Fibroblast of skin of right biceps (primary cell): ENCODE measurements at places on chromosomes 4 and X.

DNA sequence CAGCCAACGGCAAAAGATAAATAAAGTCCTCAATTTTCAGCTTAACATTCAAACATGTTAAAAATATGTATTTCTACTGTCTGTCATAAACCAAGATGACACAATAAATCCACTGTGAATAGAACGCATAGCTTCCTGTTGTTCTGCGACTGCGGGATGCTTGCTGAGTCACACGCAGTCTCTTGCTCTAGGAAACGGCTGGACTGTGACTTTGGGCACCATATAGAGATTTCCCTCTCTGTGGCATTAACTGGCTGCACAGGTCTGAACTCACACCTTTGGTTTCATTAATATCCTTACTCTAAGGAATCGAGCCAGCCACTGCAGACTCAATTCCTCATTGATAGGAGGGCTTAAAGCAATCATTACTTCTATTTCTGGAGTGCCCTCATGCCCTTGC is 8.4 kb downstream of the BEND4 start:
- DNase-seq = no peak

DNA sequence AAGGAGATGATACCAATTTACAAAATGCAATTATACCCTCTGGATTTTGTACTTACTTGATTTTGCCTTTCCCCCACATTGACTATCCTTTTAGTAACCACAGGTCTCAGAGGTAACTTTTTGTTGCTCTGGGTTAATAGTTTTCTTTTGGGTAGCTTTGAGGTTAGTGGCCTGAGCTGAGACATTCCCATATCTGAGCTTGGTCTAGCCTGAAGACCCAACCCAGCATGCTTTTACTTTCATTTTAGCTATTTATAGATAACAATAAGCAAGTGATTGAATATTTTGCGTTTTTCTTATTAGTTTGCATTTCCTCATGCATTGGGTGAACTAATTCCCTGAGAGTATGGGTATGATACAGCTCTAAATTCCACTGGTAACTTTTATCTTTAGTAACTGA is 11.8 kb downstream of the HTN1 start:
- DNase-seq = no peak

DNA sequence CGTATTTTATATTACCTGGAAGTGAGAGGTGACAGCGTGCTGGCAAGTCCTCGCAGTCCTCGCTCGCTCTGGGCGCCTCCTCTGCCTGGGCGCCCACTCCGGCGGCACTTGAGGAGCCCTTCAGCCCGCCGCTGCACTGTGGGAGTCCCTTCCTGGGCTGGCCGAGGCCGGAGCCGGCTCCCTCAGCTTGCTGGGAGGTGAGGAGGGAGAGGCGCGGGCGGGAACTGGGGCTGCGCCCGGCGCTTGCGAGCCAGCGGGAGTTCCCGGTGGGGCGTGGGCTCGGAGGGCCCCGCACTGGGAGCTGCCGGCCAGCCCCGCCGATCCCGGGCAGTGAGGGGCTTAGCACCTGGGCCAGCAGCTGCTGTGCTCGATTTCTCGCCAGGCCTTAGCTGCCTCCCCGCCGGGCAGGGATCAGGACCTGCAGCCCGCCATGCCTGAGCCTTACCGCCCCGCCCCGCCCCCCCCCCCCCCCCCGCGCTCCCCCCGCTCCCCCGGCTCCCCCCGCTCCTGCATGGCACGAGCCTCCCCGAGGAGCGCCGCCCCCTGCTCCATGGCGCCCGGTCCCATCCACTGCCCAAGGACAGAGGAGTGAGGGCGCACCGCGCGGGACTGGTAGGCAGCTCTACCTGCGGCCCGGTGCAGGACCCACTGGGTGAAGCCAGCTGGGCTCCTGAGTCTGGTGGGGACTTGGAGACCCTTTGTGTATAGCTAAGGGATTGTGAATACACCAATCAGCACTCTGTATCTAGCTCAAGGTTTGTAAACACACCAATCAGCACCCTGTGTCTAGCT is 298.9 kb upstream of the MAGEB16 start:
- DNase-seq = no peak

GRCh38 chr4:56060036-56060435 is 111.3 kb downstream of the CEP135 start:
- DNase-seq = no peak

DNA sequence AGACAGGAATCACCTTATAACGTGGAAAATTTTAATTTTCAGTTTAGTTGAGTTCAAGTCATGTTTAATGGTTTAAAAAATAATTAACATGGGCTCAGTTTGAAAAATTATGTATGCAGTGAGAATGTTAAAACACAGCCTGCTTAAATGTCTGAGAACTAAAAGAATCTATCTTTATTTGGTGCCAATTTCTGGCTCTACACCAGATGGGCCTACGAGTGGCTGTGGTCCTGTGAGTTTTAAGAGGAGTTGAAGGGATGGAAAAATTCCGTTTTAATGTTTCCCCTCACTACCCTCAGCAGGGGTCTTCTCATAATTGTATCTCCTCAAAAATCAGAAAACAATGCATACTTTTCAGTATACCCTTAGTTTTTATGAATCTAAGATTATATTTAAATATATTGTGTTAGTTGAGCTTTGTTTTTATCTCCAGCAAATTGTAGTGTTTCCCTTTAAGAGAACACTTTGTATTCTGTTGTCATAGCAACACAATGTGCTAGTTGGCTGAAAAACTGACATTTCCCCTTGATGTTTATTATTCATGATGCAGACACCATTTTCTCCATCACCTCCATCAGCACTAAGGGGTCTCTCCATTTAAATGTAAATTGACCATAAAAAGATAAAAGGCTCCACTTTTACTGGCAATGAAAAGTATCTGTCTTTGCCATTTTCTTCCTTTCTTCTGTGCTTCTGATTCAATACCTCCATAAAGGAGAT is 393.5 kb upstream of the GRIA3 start:
- DNase-seq = no peak

DNA sequence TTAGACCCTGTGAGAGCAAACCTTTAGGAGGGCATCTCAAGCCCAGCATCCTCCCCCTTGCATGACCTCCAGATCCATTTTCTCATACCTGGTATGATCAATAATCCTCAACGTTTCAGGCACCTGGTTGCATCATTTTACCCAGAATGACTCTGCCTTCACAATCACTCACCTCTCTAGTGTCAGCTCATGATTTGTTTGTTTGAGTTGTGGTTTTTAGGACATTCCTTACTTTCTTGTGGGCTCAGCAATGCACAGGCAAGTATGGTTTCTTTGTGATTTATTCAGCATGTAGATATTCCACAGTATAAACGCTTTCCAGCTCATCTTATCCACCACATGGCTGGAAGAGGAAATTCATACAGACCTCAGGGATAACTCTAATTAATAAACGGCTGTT is 93.6 kb upstream of the CPEB2 start:
- peak; percentile 13 for DNase-seq

DNA sequence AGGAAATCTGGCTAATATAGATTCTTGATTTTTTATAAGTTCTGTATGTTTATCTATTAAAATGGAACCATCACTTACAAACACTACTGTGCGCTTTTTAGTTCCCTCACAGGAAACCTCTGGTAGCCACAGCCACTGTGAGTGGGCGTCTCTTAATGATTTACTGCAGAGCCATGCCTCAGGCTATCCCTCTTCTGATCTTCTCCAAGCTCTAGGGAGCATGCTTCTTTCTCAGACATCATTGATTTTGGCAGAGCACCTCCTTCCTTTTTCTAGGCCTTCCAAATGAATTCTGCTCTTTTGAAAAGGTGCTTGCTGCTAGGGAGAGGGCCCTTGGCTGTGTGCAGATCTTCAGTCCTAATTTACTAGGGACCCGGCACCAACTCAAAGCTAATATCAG is 61.1 kb upstream of the STS start:
- DNase-seq = no peak

DNA sequence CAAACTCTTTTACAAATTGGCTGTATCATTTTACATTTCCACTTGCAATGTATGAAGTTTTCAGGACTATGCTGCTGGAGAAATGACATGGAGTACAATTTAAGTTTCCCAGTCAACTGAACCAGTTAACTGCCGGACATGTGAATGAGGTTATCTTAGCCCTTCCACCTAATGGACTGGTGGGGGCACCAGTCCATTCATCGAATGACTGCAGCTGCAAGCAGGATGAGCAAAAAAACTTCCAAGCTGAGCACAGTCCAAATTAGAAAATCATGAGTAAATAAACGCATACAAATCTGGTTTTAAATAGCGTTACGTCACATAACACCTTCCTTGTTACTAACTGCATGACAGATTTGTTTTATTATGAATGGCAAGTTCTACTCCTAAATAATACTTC is 1131.5 kb downstream of the PCDH18 start:
- no peak for DNase-seq

DNA sequence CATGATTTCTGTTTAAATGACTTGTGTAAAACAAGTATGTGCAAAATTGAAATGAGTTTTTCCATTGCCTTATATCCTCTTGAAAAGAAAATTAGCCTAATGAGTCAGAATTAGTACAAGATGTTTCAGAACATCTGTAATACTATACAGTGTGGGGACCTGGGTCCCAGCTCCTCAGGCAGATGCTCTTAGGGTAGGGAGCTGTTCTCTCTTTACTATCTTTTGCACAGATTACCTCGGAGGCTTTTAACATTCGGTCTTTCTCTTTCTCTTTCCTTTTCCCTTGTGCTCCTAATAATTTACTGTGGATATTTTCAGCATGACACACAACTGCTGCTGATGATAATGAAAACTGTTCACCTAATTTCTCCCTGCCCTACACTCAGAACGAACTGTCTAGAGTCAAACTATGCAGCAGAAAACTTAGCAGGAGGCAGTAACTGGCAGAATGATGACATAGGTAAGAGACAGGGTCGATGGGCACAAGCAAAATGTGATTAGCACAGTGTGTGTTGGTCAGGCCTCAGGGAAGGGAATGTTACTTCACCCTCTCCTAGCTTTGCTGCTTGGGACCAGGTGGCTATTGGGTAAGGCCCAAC is 455.3 kb downstream of the PDHA2 start:
- DNase-seq = no peak

DNA sequence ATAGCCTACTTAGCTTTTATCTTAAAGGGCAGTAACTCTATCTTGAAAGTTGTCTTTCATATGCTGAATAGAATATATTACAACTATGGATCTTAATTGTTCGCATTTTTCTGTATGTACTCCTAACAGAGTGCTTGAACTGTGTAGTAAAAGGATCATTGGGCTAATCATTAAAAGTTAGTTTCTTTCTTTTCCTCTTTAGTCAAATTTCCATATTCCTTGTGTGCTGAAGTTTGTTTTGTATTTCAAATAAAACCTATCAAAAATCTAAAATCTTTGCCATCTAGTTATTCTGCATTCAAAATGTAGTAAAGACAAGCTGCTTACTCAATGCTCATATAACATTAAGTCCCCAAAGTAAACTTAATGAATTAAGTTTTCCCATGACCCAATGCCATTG is 182.7 kb downstream of the HTR2C start:
- DNase-seq = no peak

DNA sequence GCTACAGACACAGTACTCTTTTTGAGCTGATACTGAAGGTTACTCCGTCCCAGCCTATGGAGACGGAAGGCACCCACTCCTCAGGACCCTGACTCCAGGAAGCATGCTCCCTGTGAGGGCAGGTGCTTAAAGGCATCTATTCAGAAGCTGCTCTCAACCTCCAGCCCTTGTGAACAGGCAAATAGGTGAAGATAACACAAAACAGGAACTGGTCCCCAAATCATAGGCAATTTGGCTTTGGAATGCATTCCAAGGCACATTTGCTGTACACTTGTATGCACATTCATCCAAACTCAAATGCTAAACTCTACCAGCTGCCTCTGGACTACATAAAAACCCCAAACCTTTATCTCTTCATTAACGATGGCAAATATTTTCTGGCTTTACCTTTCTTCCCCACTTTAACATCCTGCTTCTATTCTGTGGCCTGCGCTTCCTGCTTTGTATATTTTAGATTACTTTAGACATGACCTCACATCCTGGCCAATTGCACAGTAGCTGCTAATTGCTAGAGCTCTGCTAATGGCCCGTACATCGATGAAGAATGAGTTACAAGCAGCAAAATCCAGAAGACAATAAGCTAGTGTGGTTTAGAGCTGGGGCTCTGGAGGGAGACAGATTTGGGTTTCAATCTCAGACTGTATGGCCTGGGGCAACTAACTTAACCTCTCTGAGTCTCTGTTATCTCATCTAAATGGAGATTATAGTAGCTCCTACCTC is 3.2 kb downstream of the SEL1L3 start:
- DNase-seq = peak; percentile 42

DNA sequence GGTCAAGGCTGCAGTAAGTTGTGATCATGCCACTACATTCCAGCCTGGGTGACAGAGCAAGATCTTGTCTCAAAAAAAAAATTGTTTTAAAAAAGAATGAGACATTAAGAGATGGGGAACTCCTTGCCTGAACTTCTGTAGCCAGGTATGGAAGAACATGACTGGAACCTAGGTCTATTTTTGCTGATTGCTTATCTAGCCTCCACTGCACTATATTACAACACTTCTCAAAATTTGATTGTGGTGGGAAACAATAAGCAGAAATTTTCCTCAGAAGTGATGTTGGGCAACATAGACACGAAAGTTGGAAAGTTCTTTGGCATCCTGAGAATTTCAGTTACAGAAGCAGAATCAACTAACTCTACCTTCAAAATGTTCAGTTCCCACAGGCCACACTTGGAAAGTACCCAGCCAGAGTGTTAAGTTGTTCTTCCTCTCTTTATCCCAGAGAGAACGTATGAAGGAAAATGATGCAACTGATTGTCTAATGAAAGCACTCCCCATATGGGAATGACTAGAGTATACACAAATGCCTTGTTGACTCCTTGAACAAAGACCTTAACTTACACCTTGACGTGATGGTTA is 50.0 kb downstream of the LUZP4 start:
- DNase-seq = peak; percentile 55

DNA sequence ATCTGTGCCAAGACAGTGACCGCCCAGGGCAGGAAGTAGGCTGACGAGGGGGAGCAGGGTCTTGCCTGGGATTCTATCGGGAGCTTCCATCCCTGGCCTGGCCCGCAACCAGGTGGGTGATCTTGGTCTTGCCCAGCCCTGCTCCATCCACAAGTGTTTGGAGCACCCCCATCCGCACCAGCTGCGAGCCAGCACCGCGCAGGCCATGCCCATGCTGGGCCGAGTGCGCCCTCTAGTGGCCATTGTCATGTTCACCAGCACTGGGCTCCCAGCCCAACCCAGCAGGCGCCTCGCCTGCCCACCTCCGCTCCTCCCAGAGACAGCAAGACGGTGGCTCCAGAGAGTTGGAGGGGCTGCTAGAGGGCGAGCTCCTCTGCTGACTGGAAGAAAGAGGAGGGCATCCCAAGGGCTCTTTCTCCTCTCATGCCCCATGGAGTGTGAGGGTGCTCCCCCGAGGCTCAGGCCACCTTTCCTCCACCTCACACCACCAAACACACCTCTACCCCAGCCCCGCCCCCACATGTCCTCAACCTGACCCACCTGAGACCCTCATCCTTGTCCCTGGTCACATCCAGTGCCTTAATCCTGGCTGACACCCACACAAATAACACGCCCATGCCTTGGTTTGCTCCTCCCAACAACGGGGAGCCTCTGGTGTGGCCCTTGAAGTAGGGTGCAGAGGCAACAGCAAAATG is 9.8 kb upstream of the ATP2B3 start:
- DNase-seq = peak; percentile 69

DNA sequence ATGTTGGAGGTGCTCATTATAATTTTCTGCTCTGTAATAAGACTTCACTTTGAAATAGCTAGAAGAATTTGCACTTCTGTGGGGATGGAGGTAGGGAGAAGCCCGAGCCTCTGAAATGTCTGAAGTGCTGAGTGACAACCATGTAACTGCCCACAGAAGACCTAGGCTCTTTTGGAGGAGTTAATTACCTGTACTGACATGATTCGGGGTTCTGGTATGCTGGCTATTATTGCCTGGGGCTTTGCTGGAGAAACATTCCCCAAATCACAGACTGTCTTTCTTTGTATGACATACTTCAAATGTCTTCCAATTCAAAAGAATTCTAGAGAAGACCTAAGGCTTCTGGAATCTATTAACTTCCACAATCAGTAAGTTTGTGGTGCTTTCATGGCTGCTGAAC is 211.2 kb upstream of the POF1B start:
- DNase-seq = no peak
